Iris pigment epithelial cell (primary cell): ENCODE measurements at places on chromosomes 2 and 18.

- peak; percentile 11 for DNase-seq
These were observed 60.3 kb downstream of the PTH2R start for GRCh38 chr2:208466920-208467298.

DNA sequence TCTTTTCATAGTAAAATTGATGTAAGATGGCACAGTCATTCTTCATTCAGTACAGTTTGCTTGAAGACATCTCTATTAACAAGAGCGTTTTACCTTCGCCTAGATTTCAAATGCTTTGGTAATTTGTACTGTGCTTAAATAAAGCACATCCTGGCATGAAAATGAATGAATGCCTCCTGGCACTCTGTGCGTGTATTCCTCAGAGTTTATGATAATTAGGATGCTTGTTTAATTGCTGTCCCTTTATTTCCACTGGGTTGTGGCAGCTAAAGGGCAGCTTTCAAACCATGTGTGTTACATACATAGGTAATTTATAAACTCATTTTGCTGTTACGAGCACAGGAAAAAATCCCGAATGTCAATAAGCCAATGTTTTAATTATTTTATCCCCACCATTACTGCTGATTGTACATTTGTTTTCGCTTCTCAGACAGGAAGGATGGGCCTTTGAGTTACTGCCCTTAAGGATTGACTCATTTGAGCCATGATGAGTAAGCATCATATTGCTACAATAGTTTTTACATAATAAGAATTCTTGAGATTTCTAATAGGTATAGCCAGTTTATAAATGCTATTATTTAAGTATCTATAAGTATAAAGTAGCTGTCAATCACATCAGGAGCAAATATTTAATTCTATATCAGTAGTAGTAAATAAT, 516.5 kb downstream of the XIRP2 start:
- DNase-seq = peak; percentile 64

DNA sequence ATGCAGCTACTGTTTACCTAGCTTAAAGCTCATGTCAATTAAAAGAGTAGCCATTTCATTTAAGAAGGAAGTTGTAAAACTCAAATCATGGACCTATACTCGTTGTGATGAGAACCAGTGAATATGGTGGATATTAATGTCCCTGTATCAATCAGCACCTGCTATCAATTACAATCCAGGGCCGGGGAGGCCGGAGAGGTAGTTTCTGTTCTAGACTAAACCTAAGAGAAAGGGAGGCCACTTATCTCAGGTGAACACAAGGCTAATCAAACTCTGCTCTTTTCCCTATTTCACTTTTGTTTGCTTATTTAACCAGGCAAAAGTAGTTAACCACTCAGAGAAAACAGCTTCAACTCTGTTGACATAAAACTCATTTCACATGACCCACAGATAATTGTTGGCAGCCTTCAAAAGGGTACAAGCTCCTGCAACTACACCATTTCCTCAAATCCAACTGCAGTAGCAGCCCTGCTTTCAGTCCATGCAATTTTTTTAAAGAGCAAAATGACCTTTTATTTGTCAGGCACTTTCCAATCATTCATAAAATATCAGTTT, 27.8 kb upstream of the SLC9A2 start:
- no peak for DNase-seq

DNA sequence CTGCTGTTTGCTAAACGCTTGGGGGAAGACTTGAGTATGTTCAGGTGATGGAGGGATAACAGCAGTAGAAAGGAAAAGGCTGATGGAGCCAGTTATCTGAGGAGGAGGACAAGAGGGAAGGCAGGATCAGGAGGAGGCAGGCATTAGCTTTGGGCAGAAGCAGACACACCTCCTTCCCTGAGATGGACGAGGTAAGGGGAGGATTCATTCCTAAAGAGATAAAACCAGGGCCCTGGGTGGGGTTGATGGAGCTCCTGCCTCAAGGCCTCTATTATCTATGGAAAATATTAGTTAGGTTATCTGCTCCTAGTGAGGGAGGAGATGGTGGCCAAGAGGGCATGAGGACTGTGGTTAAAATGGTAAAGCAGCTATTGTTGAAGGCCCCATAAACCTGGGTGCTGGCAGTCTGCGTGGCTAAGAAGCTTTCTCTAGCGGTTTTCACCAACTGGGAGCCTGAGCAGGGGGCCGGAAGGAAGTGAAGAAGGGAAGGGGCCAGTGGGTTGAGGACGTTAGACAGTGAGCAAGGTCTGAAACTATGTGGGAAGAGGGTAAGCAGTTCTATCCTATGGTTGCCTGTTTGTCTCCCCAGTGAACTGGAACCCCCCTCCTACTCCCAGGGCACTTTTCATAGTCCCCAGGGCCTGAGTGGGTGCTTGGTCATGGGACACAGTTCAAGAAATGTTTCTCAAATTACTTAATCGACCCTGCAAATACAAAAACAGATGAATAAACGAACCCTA, 56.6 kb upstream of the HK2 start:
- no peak for DNase-seq

GRCh38 chr2:28185891-28186290, 206.8 kb upstream of the FOSL2 start:
- DNase-seq = peak; percentile 91

GRCh38 chr2:26899500-26900164, 51.7 kb downstream of the DPYSL5 start:
- DNase-seq = no peak

GRCh38 chr18:63298400-63299365, 20.9 kb downstream of the BCL2 start:
- no peak for DNase-seq

DNA sequence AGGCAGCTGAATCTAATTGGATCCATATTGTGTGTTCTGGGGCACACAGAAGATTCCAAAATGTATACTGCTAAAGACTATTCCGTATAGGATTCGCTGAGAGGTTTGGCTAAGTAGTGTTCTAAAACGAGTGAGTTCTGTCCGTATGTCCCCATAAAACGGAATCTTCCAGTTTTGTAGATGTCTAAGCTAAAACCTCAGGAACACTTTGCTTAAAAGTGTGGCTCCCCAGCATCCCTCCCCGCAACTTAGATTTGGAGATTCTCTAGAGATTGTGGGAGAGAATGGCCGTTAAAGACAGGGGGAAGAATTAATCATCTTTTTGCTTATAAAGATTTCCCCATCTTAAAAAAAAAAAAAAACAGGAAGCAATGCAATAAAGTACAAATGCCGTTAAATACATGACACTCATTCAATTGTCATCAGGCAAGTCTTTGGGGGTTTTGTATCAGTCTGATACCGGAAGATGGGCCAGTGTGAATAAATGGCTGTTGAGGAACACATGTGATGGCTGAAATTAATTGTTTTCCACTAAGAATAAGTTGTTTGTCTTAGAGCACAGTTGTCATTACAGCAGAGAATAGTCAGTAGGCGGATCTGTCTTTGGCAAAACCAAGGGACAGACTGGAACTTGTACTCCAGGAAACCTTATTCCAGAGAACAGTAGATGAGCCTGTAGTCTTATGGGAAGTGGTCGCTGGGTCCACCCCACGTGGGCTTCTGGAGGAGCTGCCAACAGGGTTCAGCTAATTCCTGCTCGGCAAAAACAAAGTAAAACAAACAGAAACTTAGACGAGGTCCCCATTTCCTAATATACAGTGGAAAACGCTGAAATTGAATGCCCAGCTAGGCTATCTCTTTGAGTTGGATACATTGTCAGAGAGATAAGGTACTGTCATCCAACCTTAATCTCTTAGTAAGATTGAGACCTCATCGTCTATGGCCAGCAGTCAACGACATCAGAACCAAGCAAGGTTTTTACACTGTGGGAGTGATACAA, 1.7 kb downstream of the EMILIN2 start:
- DNase-seq = no peak

GRCh38 chr2:204197336-204198005, 260.9 kb downstream of the ICOS start:
- no peak for DNase-seq

DNA sequence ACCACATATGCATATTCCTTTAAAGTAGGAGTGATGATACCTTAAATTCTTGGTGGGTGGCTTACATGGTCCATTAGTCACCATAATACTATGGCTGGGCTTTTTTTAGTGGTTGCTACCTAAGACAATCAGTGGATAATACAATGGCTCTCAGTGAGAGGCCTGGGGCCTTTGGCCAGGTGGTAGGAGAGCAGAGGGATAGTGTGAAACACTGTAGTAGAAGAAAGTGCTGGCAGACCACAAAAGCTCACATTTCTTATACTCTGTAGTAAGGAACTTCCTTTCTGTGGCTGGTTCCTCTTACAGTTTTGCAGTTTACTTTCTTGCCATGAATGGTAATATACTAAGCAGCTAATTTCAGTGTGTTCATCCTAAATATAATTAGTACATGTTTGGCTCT, 583.5 kb downstream of the XIRP2 start:
- DNase-seq = no peak

GRCh38 chr2:34126279-34126678, 527.2 kb upstream of the FAM98A start:
- no peak for DNase-seq

DNA sequence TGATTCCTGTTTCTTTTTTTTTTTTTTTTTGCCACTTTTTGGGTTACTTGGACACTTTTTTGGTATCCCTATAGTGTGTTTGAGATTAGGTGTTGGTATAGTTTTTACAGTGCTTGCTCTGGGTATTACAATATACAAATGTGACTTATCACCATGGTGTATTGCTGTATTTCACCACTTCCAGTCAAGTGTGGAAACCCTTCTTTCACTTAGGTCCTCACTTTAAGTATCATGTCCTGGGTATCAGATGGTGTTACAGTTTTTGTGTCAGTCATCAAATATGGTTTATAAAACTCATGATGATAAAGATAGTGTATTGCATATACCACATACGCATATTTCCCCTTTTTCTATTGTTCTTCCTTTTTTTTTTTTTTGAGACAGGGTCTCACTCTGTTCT, 1.8 kb downstream of the ATP9B start:
- no peak for DNase-seq

- DNase-seq = no peak
These were observed 181.6 kb downstream of the GULP1 start for GRCh38 chr2:188473306-188473705.

GRCh38 chr2:160941290-160941846, 218.9 kb upstream of the TANK start:
- DNase-seq = no peak

DNA sequence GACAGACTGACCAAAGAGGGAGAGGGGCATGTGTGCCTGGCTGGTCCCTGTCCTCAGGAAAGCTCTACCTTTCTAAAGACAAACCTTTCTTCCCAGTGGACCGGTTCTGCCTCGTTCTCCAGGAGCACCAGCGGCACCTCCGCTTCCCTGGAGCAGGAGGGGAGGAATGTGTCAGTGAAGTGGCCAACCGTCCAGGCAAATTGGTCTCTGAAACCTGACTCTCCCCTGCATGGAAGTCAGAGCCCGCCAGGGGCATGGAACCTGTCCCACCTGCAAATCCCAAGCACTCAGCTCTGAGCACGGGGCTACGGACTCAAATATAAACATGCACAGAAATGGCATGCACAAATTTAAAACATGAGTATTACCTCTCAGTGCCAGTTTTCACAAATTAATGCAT, 62.9 kb downstream of the COL6A3 start:
- DNase-seq = no peak

DNA sequence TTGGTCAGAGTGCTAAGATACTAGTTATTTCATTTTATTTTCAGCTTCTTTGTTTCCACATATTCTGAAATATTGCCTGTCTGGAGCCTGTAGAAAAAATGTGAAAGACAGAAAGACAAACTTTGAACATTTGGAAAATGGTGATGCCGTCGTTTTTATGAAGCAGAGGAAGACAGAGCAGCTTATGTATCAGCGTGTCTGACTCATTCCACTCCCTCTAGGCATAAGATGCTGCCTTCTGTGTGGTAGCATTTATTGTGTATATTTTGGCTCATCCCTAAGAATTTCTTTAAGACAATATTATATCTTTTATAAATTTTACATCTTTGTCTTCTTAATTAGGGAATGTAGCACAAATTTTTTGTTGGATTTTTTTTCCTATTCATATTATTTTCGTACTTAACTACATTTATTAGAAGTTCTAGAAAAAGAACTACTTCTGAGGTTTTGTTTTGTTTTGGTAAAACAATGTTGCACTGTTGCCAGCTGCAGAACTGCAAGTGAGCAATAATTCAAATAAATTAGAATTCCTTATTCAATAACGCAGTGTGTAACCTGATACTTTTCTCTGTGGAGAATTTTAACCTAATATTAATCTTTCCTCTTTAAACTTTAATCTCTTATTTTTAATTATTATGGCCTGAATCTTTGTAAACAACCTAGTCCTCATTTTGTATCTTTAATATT, 300.4 kb downstream of the ZNF407 start:
- DNase-seq = peak; percentile 71

GRCh38 chr2:26541401-26542193, 63.7 kb upstream of the OTOF start:
- DNase-seq = no peak

DNA sequence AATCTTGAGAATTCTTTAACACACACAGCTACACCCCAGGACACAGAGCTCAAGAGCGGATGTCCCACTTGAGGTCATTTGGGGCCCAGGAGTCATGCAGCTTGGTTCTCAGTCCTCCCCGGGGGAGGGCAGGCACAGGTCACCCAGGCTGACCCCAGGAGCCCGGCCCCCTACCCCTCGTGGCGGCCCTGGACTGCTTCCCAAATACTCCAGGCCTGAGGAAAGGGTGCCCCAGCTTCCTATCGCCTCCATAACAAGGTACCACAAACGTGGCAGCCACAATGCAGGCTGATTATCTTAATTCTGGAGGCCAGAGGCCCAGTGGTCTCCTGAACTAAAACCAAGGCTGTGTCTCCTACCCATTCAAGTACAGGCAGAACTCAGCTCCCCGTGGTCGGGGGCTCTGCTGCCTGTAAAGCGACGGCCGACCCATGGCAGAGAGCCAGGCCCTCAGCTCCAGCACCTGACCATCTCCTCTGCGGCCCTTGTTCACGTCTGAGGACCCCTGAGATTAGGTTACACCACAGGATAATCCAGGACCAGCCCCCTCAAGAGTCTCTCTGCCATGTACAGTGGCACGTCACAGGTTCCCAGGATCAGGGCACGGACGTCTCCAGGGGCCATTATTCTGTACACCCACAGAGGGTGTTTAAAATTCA, 10.5 kb downstream of the SLC66A2 start:
- DNase-seq = no peak

DNA sequence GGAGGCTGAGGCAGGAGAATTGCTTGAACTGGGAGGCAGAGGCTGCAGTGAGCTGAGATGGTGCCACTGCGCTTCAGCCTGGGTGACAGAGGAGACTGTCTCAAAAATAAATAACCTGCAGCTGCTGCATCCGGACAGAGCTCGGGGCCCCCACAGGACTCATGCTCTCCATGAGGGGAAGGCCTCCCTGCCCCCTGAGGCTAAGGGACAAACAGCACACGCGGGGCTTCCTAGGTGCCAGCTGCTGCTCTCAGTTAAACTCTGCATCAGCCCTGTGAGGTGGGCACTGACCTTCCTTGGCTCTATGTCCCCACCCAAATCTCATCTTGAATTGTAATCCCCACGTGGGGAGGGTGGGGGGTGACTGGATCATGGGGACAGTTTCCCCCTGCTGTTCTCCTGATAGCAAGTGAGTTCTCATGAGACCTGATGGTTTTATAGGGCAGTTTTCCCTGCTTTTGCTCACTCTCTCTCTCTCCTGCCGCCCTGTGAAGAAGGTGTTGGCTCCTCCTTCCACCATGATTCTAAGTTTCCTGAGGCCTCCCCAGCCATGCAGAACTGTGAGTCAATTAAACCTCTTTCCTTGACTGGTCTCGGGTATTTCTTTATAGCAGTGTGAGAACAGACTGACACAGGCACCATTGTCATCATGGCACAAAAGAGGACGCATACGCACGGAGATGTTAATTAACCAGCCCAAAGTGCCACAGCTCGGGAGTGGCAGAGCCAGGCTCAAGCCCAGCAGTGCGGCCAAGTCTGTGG, 49.9 kb upstream of the TAF1B start:
- no peak for DNase-seq

- peak; percentile 41 for DNase-seq
These were observed 137.1 kb downstream of the ZEB2 start for GRCh38 chr2:144382849-144383248.

GRCh38 chr2:11692966-11693521, 23.0 kb upstream of the NTSR2 start:
- peak; percentile 50 for DNase-seq
